ENCODE measurements at places on chromosomes 1 and 21.

DNA sequence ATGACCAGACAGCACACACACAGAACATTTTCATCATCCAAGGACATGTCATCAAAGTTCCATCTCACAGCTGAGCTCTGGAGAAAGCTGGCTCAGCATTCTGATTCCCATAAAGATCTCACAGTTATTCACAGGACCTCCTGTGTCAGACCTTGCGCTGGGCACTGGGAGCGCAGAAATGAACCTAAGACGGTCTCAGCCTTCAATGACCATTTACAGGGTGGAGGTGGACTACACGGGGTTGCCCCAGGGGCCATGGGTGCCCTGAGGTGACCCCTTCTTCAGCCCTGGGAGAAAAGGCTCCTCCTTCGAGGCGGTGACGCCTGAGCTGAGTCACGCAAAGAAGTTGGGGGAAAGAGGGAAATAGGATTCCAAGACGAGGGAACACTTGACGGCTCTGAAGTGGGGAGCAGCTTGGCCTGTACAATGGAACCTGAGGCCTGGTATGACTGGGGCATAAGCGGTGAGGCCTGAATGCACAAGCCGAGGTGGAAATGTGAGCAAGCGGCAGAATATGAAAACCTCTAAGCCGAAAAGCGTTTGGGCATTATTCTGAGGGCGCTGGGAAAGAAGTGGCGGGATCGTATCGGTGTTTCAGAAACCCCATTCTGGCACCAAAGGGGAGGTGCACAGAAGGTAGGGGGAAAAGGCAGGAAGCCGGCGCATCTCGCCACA, 797 bp downstream of the CC2D1B start:
- no peak for DNase-seq

DNA sequence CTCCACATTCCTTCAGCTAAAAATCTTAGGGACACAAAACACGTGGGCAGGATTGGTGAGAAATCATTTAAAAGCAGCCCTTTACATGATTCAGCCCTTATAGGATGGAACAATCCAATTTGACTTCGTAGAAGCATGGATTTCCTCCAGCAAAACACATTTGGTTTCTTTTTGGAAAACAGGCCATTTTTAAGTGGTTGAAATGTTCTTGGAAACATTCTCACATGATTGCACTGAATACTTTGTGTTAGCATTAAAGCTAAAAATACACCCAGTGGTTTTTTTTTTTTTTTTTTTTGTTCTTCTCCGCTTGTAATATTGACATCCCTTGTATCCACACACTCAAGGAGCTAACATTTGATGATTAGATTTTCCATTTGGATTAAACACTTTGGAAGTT, 42.1 kb upstream of the ABCG1 start:
- no peak for DNase-seq

GRCh38 chr21:20169812-20170576, 828.2 kb upstream of the NCAM2 start:
- DNase-seq: no peak

DNA sequence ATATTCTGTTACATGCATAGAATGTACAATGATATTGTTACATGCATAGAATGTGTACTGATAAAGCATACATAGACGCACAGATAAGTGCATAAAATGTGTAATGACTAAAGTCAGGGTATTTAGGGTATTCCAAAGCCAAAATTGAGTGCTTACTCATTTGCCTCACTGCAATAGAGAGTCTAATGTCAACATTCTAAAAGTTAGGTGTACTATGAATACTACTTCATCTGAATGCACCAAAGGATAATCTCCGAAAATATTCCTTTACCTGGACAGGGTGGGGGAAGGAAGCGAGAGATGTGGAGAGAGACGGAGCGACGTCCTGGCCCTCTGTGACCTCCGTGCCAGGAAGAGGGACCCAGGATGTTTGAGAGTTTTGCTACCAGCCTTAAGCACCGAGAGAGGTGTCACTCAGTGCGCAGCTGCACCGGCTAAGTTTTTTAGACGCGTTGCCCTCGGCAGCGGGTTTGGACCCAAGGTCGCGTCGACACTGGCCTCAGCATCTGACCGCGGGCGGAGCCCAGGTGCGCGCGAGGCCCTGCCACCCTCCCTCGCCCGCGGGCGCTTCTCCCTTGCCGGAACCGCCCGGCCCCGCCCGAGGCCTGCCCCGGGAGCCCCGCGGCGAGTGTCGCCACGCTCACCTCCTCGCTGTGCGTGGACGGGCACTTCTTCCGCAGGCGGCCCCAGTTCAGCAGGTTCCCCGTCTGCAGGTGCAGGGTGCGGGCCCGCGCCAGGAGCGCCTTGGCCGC, 660 bp downstream of the GCLM start:
- peak; percentile 15 for DNase-seq

GRCh38 chr1:33260439-33260838, 4.1 kb downstream of the ZNF362 start:
- no peak for DNase-seq

DNA sequence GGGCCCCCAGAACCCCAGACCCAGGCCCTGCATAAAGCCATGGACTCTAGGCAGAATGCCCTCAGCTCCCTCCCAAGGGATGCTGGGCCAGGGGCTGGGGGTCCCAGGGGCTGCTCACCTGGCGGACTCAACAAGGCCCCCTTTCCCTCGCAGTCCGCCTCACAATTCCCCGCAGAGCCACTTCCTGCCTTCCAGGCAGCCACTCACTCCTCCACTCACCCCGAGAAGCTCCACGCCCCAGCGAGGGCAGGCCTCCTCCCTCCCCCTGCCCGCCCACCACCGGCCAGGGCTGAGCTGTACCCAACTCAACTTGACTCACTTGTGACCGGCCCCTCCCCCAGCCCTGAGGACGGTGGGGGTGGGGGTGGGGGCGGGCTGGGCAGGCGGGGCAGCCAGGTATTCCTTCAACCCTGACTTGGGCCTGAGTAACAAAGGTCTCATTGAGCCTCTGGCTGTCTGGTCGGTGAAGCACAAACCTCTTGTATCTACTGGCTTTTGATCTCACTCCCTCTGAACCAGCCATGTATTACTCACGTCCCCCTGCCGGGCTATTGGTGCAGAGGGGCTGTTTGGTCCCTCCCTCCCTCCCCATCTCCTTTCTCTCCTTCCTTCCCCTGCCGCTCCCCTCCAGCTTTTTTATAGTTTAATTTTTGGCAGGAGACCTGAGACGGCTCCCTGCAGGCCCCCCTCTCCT, 5.9 kb downstream of the BLACAT1 start:
- no peak for DNase-seq

DNA sequence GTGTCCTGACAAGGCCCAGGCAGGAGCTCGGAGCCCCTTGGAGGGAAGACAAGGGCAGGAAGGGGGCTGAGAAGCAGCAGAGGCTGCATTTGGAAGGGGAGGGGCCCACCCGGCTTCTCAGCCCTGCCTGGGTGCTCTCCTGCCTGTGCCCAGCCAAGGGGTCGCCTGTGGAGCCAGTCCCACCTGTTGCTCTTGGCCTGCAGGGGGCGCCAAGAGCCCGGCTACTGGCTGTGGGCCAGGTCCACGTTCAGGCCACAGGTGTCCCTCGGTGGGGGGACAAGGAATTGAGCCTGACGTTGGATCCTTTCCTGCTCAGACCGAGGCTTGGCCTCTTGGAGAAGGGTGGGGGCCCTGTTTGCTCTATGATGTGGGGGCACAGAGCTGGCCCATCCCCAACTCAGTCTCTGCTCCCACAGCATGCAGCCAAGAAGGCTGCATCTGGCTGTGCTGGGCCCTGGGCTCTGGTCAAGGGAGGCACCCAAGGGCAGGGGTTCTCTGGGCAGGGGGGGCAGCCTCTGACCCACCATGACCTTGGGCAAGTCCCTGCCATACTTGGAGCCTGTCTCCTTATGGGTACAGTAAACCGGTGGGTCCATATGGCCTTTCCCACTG, 10.9 kb downstream of the WNT4 start:
- DNase-seq: no peak

DNA sequence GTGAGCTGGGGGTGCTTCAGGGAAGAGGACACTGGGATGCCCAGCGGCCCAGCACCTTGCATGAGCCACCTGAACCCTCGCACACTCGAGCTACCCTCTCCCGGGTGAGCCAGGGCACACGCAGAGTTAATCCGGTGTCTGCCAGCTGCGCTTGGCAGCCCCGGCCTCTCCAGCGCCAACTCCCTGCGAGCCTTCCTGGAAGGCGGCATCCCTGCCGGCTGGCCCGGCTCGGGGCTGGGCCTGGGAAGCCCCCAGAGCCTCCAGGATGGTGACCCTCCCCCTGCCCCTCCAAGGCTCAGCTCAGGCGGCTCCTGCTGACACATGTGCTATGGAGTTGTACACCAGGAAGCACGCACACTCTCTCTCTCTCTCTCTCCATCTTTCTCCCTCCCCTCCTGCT, 48.7 kb downstream of the RAP1GAP start:
- no peak for DNase-seq

DNA sequence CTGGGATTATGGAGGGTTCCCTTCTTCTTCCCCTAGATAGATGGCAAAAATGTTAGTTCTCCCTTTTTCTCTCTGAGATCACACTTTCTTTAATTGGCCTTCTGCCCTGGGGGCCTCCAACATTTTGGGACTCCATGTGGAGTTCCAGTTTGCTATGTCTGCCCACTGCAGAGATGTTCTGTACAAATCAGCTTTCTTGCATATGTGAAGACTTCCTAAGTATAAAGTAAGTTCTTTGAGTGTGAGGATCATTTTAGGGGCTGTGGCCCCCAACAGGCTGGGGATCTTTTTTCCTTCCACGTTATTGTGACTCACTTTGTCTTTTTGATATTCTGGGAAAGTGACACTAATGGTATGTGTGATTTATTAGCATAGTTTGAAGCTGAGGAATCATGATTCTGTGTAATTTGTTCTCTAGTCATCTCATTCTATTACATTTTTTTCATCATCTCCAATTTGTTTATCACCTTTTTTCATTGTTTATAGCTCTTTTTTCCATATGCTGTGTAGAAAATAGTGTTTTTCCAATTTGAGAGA, 48.2 kb downstream of the HHAT start:
- DNase-seq: no peak

GRCh38 chr1:227816750-227817446, 1.4 kb downstream of the PRSS38 start:
- no peak for DNase-seq

DNA sequence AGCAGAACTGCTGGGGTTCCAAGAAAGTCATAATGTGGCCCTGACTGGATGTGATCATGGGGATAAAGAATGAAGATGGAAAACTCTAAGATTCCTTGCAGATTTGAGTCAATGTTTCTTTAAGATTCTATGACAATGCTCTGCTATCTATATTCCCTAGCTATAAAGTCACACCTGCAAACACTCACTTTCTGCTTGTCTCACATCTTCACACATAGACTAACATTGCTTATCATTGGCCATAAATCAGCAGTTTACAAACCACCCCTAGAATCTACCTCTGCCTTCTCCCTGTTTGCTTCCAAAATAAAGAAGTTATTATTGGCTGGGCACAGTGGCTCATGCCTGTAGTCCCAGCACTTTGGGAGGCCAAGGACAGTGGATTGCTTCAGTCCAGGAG, 33.1 kb upstream of the NPL start:
- no peak for DNase-seq

DNA sequence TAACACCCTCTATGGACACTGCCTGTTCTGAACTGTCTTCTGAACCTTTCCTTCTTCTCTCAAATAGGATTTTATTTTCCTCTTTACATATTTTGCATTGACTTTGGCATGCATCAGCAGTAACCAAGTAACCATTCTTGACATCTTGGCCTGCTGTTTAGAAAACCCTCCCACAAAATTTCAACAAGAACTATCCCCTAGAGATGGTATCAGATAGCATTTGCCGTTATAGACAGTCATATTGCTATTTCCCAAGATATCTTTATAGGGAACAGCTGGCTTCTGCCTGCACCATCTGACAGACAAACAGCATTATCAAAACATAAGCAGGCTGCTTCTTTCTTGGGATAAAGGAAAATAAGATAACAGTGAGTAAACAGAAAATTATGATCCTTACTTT, 54.7 kb downstream of the LHX8 start:
- peak; percentile 48 for DNase-seq

- no peak for DNase-seq
These were observed 375.8 kb downstream of the NCAM2 start for GRCh38 chr21:21373969-21374368.

DNA sequence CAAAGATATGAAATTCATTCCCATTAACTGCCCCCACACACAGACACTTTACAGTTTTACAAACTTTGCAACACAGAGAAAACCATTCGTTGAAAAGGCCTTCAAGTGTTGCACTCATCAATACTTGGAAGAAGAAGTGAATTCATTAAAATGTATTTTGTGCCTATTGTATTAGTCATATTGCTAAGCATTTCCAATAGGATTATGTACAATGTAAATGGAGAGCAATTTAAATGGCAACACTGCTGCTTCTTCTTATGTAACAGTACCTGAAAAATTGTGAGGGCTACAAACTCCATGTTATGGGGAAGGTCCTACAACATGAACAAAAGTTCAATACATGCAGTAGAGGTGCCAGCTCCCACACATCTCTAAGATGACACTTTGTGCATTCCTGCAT, 209.3 kb upstream of the POGK start:
- no peak for DNase-seq

- no peak for DNase-seq
These were observed 55.5 kb downstream of the MAB21L3 start for GRCh38 chr1:116166655-116167054.

- DNase-seq: no peak
These were observed 4.5 kb downstream of the ATXN7L2 start for GRCh38 chr1:109488201-109488600.

- DNase-seq: no peak
These were observed 9.6 kb downstream of the BTBD19 start for GRCh38 chr1:44817771-44818495.

- no peak for DNase-seq
These were observed 8.1 kb downstream of the ZNF687 start for GRCh38 chr1:151289991-151290708.

DNA sequence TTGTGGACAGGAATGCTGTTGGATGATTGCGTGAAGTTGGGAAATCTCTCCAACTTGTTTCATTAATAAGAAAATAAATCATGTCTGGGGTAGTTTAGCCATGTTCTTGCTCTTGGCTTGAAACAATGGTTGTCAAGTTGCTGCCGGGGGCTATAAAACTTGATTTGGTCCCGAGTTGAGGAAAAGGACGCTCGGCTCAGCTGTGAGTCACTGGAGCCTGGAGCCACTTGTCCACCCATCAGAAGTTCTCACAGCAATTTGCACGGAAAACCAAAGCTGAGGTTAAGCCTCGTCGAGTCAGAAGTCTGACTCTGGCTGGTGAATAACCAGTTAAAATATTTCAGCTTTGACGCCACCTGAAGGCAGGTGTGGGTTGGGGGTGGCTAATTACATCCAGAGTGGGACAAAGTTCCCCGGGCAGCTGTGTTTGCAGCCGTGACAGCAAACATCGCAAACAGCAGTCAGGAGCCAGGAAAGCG, 19.7 kb upstream of the RIPK4 start:
- DNase-seq: no peak

DNA sequence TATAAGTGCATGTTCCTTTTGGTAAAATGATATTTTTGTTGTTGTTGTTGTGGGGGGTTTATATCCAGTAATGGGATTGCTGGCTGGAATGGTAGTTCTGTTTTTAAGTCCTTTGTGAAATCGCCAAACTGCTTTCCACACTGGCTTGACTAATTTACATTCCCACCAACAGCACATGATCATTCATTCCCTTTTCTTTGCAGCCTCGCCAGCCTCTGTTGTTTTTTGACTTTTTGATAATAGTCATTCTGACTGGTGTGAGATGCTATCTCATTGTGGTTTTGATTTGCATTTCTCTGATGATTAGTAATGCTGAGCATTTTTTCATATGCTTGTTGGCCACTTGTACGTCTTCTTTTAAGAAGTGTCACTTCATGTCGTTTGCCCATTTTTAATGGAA, 188.5 kb upstream of the CHRM3 start:
- no peak for DNase-seq

GRCh38 chr1:26583646-26584485, 54.3 kb downstream of the RPS6KA1 start:
- no peak for DNase-seq

- DNase-seq: no peak
These were observed 10.2 kb upstream of the RCAN1 start for GRCh38 chr21:34625030-34625593.

All from NCI-H1694 treated with DMSO at 0.1 percent for 48 hours (cell line).